ENCODE measurements at places on chromosomes 6 and 20. TPM values are rescaled to one million over a fixed set of nuclear protein-coding genes. Genes with fewer than 3 reads are reported as not detected.

The HRH3 gene
- total RNA-seq: not detected

The TLDC2 gene
- total RNA-seq: not detected

The NNAT gene
- not detected for total RNA-seq

The SRSF6 gene
- total RNA-seq: 109 TPM
